ENCODE measurements at places on chromosomes 3 and 15.

DNA sequence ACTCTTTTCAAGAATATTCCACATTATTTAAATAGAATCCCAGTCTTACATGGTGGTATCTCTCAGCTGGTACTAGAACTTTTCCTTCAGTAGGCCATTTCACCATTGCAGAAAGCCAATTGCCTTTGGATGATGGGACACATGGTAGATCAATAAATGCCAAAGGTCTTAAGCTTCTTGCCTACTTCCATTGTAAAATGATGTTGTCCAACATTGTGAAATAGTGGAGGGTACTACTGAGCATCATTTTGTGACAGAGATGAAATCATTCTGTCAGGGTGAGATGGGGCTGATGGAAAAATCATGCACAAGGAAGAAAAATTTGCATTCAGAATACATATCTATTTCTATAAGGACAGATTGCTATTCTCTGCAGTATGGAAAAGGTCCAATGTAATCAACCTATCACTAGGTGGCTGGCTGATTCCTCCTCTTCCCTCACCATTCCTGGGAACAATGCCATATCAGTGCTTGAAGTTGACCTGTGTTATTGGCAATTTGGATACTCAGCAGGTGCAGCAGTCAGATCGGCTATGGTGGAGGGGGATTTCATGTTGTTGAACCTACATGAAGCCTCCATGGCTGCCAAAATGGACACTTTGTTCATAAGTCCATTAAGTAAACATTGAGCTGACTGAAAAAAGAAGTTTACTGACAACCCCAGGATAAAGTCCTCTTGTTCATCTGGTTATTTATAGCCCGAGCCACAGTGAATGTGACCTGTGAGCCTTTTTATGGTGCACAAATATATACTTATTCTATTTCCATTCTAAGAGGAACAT is 596.9 kb upstream of the ARPP21 start:
- DNase-seq = no peak

GRCh38 chr3:162367429-162368260 is 871.0 kb downstream of the OTOL1 start:
- DNase-seq = no peak

DNA sequence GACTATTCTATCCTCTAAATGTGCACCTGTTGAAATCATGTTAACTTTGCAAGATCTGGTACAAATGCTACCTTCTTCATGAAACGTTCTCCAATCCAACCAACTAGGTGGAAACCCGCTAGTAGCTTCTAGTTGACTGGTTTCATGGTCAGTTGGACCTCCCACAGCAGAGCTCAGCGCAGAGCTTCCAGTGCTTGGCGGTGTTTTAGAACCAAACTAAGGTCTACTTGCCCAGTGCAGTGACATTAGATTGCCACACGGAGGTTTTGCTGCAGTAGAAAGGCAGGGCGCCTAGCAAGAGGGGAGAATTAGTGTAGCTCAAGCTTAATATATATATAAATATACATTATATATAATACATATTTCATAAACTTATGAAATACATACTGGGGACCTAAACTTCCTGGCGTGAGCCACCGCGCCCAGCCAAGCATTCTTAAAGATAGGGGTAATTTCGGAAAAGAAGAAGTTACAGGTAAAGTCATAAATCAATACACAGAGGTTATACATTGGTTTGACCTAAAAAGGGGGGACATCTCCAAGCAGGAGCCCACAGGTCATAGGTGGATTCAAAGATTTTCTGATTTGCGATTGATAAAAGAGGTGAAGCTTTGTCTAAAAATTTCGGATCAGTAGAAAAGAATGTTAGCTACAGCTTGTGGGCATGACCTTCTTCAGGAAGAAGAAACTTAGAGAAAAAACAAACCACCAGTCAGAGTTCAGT is 2.1 kb upstream of the OXSR1 start:
- no peak for DNase-seq

GRCh38 chr3:61903931-61904657 is 342.7 kb downstream of the PTPRG start:
- DNase-seq = peak; percentile 50

DNA sequence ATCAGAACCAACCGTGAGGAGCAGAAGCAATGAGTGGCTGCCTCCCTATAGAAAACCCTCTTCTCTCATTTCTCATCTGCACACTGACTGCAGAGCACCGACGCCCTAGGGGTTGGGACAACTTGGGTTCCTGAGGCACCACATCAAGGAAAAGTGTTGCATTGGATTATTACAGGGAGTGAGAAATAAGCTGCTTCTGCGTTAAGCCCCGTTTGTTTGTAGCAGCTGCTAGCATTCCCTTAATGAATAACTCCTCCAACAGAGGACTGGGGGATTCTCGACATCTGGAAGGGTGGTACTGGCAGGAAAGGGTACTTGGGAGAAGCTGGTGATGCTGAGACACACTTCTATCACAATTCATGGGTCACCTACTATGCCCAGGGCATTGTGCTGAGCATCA is 25.3 kb upstream of the AGBL1 start:
- no peak for DNase-seq

GRCh38 chr3:196931157-196931556 is 11.2 kb downstream of the NCBP2 start:
- DNase-seq = no peak
